ENCODE measurements at places on chromosomes 1 and 21.

DNA sequence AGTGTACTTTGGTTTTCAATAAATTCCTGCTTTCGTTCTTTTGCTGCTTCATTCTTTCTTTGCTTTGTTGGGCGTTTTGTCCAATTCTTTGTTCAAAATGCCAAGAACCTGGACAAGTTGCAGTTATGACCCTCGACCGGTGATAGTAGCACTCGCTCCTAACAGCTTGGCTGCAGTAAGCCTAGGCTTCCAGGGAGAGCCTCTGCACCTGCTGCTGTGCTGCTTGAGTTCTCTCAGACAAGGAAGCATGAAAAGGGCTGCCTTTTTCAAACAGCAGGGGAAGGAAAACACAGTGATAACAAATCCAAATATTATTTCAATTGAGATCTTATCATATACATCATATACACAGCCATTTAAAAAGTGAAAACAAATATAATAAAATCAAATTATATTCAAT is 12.8 kb upstream of the RIPK4 start:
- no peak for DNase-seq

- DNase-seq = no peak
Observed at GRCh38 chr21:45870851-45871615, 110.5 kb upstream of the COL6A1 start.

DNA sequence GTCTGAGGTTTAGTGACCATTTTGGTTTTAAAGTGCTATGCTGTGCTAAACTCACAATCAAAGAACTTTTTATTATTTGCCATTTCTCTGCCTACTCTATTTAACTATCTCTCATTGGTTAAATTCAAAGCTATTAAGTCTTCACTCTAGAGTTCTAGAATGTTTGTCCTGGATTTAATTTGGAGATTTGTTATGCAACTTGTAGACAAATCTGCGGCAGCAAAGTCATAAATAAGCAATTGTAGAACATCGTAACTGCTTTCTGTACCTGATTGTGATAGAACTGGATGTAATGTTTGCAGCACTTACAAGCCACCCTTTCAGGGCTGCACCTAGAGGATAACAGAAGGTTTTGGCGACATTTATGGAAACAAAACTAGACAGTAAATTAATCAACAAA is 566.5 kb upstream of the ADGRL2 start:
- DNase-seq = no peak

DNA sequence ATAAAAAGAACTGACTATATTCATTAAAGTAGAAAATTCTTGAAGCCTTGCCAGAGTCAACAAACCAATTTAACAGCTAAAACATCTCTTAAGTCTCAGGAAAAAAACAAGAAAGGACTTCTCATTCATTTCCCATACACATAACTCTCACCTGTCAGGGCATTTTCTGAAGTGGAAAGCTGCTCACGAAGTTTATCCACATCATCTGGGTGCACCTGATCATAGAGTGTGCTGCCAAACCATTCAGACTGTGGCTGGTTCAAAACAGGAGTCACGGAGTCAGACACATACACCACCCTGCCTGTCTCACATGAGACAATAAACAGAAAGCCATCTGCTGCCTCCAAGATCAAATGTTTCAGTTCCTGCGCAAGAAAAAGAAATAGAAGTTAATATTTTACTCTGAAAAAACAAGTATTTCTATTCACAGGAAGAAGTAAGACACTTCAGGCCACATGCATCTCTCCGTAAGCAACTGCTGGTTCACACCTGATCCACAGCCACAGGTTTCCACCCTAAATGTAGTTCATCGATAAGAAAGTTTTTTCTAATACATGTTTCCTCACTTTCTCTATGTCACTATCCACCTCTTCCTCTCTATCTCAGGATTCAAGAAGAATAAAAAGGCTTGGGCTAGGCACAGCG is 28.2 kb upstream of the CTSK start:
- peak; percentile 30 for DNase-seq

DNA sequence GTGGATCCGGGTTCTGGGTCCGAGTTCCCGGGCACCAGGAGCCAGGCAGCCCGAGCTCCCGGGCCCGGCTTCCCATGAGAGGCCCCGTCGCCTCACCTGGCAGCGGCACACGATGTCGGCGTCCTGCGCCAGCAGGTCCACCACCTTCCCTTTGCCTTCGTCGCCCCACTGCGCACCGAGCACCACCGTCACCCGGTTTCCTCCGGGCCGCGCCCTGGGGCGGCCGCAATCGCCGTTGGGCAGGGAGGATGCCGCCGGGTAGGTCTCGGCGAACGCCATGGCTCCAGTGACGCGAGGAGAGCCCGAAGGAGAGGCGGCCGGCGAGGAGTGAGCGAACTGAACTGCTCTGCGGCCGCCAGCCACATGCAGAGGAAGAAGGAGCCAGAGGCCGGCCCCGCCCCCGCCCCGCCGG is at the start of gene ADSS2:
ADSS2 (minus strand) TSS at position 371 of the 412 bp plus-strand sequence; CDS start at position 279, 92 bp downstream.
- no peak for DNase-seq

DNA sequence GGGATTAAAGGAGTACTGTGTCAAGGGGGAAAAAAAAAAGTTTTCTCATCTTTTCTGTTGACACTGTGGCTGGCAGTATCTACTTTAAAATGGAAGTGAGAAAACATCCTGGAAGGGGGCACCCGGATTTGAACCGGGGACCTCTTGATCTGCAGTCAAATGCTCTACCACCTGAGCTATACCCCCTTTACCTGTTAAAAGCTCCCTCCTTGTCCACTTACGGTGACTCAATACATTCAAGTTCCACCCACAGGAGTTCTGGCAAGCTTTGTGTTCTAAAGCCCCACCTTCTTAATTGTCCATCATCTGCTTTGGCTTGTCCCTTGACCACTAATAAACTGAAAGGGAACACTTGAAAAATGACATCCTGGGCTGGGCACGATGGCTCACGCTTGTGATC is 68.2 kb downstream of the FNBP1L start:
- DNase-seq = no peak

- no peak for DNase-seq
Observed at GRCh38 chr1:33373606-33374005, 52.7 kb upstream of the A3GALT2 start.

DNA sequence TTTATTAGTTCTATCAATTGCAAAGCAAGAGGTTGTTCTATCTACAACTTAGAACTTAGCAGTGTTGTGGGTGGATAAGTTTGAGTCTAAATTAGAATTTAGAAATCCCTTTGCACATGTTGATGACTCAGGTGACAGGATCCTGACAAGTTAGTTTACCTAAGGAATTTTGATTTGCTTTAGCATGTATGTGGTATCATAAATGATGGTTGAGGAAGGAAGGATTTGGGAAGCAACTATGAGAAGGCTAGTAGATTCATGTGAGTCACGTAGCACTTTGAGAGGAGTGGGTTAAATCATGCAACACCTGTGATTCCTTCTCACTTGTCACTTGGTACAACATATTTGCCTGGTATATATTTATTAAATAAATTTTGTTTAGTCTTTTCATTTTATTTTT is 223.7 kb upstream of the USP25 start:
- DNase-seq = no peak

GRCh38 chr1:19374083-19374801 is 62.1 kb downstream of the SLC66A1 start:
- no peak for DNase-seq

DNA sequence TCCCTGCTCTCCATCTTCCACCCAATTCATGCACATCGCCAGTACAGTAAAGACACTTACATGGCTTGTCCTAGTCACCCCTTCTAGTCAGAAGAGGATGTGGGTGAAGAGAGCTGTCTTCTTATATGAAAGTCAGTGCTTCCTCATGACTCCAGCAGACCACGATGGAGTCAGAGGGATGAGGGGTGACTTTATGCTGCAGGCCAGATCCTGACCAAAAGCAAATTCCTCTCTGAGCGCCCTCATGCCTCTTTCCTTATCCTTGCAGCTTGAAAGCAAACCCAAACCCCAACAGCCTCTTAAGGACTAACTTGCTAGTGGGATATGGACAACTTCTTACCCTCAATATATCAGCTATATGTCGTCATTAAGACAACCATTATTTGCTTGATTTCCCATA is 348.2 kb upstream of the DUSP10 start:
- no peak for DNase-seq

DNA sequence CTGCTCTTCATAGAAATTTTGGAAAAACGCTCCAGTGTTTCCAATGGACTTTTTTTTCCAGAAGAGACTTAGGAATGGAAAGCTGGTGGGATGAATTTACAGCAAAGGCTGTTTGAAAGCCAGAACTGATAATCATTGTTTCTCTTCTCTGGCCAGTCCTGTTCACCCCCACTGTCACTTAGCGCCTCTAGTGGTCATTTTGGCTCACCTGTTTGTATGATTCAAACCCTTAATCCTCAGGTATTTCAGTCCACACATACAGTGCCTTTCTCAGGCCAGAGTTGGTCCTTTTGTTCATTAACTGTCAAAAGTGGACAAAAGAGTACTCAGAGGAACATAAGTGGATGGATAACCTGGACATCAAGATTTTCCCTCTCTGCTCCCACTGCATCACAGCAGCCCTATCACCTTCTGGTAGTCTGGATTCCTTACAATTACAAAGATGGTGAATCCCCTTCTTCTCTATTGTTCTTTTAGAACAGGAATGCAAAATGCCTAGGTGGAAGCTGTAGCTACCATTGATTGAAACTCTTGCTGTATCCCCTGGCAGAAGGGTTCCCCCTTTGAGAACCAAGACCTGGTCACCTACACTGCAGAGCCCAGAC is 177.6 kb upstream of the OLFM3 start:
- no peak for DNase-seq

GRCh38 chr1:154420961-154421924 is 16.1 kb downstream of the IL6R start:
- no peak for DNase-seq

- no peak for DNase-seq
Observed at GRCh38 chr1:47837866-47838561, 159.2 kb downstream of the TRABD2B start.

DNA sequence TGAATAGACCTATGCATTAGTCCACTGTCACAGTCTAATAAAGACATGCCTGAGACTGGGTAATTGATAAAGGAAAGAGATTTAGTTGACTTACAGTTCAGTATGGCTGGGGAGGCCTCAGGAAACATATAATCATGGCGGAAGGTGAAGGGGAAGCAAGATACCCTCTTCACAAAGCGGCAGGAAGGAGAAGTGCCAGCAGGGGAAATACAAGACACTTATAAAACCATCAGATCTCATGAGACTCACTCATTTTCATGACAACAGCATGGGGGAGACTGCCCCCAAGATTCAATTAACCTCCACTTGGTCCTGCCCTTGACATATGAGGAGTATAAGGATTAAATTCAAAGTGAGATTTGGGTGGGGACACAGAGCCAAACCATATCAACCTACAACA is 59.4 kb downstream of the CAPN9 start:
- no peak for DNase-seq

GRCh38 chr1:39214714-39214997 is 10.2 kb downstream of the MACF1 start:
- DNase-seq = no peak

DNA sequence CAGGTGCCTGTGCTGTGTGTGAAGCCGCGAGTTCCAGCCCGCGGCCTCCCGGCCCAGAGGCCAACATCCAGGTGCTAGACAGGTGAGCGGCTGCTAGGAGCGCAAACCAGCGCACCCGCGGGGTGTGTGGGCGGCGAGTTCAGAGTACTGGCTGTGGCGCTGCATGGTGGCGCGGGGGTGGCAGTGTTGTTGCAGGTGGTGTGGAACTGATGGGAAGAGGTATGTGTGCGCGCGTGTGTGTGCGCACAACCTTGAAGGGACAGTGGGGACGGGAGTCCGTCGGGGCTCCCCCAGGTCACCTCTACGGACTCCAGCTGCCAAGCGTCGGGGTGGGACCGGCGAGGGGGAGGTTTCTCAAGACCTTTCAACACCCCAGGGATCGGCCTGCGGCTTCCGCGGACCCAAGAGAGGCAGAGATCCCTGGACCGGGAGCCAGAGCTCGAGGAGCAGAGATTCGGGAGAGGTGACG is 433 bp upstream of the DMBX1 start:
- DNase-seq = peak; percentile 43

GRCh38 chr1:226697151-226697928 is 41.7 kb downstream of the ITPKB start:
- no peak for DNase-seq

GRCh38 chr1:155882235-155882634 is 22.9 kb downstream of the SYT11 start:
- no peak for DNase-seq

DNA sequence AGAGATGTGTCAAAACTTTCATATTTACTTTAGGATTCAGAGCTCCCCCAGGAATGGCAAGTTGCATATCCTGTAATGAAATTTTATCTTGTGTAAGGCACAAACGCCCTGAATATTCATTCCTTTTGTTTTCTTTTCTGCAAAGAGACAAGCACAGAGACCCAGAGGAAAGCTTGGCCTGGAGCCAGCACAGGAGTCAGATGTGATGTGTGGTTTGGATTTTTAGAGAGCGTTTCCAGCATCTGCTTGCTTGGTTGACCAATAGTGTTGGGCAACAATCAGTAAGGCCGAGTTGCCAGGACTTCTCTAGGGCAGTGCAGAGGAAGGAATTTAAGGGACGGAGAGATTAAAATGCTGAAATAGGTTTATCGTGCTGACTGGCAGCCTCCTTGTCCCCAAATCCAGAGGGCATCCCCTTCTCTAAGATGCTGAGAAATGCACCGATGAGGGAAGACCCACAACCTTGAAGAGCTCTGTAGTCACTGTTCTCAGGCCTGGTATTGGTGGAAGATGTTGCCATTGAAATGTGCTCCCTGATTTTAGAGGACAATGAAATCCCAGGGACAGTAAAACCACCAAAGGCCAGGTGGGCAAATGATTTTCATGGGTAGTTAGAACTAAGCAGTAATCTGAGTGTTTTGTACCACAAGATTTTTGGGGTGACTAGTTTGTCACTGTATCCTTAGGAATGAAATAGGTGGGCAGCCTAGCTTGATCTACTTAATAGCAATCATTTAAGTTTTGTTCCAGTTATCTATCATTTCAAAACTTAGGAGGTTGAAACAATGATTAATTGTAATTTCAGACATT is 37.9 kb upstream of the RHOU start:
- peak; percentile 11 for DNase-seq

DNA sequence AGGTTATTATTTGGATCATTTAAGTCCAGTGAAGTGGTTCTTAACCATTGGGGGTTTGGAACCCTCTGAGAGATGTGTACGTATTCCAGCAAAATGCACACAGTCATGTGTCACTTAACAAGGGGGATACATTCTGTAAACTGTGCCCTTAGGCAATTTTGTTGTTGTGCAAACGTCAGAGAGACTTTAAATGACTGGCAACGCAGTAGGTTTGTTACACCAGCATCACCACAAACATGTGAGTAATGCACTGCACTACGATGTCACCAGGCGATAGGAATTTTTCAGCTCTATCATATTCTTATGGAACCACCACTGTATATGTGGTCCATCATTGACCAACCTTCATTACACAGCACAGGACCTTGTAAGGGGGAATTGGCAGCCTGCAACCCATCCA is 11.9 kb downstream of the AHCYL1 start:
- DNase-seq = no peak

All from NCI-H1105 (cell line).